Aorta (tissue), 5 donors: ENCODE measurements at places on chromosomes 1 and 21. TPM values are rescaled to one million over a fixed set of nuclear protein-coding genes. Genes with fewer than 3 reads are reported as not detected.

Gene SEC16B
- 2.4 TPM for total RNA-seq

Gene C1orf226
- 4.4 TPM for total RNA-seq

Gene MTARC2
- total RNA-seq: 33.9 TPM

Gene KRTAP19-1
- not detected for total RNA-seq

Gene TINAGL1
- 317 TPM for total RNA-seq

Gene GJC2
- 4.5 TPM for total RNA-seq

DNA sequence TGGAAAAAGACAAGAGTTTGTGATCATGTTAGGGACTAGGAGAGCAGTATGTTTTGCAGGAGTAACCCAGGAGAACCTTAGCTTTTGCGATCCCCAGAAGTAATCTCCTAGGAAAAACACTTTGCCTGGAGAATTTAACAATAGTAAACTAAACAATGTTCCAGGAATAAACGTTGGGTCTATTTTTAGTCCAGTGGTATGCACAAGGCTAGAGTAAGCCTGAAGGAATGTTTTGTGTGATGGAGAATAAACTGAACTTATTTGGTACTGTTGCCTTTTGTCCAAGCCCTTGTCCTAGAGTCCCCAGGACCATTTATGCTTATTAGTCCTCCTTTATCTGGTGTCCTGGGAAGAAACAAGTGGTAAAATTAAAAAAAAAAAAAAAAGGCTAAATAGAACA lies 28.7 kb upstream of the RGS5 start:
- H3K27ac ChIP-seq: peak overlapping the region; percentile 92
- no peak for DNase-seq
- no peaks in the 10 kb centered on the region for H3K27me3 ChIP-seq
- no peaks in the 10 kb centered on the region for H3K36me3 ChIP-seq

GRCh38 chr1:186066411-186066810 lies 308.6 kb downstream of the TPR start:
- no peaks in the 10 kb centered on the region for H3K4me1 ChIP-seq
- no peak overlapping the region for H3K27ac ChIP-seq
- H3K4me3 ChIP-seq: no peak overlapping the region

GRCh38 chr1:238186887-238187574 lies 296.3 kb upstream of the ZP4 start:
- no peaks in the 10 kb centered on the region for H3K36me3 ChIP-seq
- H3K4me3 ChIP-seq: no peak overlapping the region
- H3K27ac ChIP-seq: no peak overlapping the region

DNA sequence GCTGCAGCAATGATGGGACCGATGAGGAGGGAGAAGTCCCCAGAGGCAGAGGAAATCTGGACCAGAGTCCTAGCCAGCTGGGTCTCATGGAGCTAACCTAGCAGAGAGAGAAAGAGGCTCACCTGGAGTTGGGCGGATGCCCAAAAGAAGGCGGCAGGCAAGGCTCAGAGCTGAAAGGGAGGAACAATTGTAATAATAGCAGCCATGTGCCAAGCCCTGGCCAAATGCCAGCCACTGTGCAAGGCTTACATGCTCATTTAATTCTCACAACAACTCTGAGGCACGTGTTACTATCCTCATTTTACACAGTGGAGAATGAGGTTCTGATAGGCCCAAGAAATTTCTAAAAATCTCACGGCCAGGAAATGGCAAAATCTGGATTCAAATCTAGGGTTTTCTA lies 50.0 kb upstream of the ZNF648 start:
- no peak overlapping the region for H3K4me3 ChIP-seq
- DNase-seq: no peak
- no peaks in the 10 kb centered on the region for H3K36me3 ChIP-seq
- no peaks in the 10 kb centered on the region for H3K4me1 ChIP-seq
- no peak overlapping the region for H3K27ac ChIP-seq

DNA sequence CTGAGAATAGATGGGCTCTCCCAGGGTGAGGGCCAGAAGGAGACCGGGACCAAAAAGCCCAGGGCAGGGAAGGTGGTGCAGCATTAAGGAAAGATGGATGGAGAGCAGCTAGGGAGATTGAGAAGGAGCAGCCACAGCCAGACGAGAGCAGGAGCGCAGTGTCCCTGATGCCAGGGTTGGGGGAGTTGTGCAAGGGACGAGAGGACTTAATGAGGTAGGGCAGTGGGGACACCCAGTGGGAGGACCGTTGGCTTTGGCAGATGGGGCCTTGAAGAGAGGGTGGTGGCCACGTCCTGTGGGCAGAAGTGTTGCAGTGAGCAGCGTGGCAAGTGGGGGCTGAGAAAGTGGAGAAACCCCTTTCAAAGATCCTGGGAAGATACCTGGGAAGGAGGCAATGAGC lies 38.0 kb upstream of the KDM4A start:
- DNase-seq: no peak
- no peak overlapping the region for H3K27ac ChIP-seq
- H3K4me1 ChIP-seq: no peaks in the 10 kb centered on the region
- H3K36me3 ChIP-seq: peaks cover 2% of the 10 kb centered on the region

- DNase-seq: no peak
- no peaks in the 10 kb centered on the region for H3K27me3 ChIP-seq
- H3K27ac ChIP-seq: no peak overlapping the region
- no peaks in the 10 kb centered on the region for H3K4me1 ChIP-seq
Measured at GRCh38 chr1:221166559-221167318, 287.5 kb downstream of the HLX start.

DNA sequence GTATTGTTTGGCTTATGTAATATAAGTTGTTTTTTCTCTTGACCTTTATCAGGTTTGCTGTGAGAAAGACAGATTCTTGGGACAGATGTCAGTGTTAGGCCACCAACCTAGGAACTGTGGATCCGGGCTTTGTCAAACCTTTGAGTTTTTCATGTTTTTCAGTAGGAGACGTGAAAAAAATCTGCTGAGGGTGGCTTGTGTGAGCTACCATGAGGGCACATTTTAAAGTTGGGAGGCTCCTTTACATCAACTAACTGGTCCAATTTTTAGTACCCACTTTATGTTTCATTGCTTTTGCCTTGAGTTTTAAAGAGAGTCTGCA lies 801 bp downstream of the RPS6KC1 start:
- H3K27me3 ChIP-seq: no peaks in the 10 kb centered on the region
- no peak overlapping the region for H3K27ac ChIP-seq
- no peak for DNase-seq

- no peaks in the 10 kb centered on the region for H3K27me3 ChIP-seq
- H3K36me3 ChIP-seq: no peaks in the 10 kb centered on the region
- H3K4me3 ChIP-seq: no peak overlapping the region
- H3K27ac ChIP-seq: no peak overlapping the region
- H3K4me1 ChIP-seq: no peaks in the 10 kb centered on the region
- DNase-seq: no peak
Measured at GRCh38 chr1:172140591-172140990, 279.9 kb upstream of the C1orf105 start.

DNA sequence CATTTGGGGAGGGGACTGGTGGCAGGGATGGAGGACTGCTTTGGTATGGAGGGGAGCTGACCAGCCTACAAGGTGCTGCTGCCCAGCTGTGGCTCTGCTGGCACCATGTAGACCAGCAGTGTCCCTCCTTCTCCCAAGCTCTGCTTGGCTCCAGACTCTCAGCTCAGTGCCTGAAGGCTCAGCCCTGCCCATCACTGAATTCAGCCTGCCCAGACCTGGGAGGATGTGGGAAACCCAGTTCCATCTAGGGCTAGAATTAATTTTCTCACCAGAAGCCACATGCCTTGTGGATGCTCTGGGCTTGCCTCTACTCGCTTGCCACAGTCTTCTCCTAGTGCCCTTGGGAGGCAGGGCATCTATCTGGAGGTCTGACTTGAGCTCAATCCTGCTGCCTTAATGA lies 195.0 kb upstream of the EDN2 start:
- H3K36me3 ChIP-seq: no peaks in the 10 kb centered on the region
- no peaks in the 10 kb centered on the region for H3K4me1 ChIP-seq
- no peak overlapping the region for H3K27ac ChIP-seq
- DNase-seq: no peak
- no peaks in the 10 kb centered on the region for H3K27me3 ChIP-seq

- H3K27me3 ChIP-seq: no peaks in the 10 kb centered on the region
- DNase-seq: no peak
- H3K36me3 ChIP-seq: no peaks in the 10 kb centered on the region
Measured at GRCh38 chr21:44549525-44550211, 1.6 kb downstream of the KRTAP10-2 start.

GRCh38 chr1:112954017-112954650 lies 1.9 kb downstream of the SLC16A1 start:
- H3K36me3 ChIP-seq: no peaks in the 10 kb centered on the region
- DNase-seq: no peak
- no peaks in the 10 kb centered on the region for H3K4me1 ChIP-seq
- no peak overlapping the region for H3K27ac ChIP-seq
- no peak overlapping the region for H3K4me3 ChIP-seq

DNA sequence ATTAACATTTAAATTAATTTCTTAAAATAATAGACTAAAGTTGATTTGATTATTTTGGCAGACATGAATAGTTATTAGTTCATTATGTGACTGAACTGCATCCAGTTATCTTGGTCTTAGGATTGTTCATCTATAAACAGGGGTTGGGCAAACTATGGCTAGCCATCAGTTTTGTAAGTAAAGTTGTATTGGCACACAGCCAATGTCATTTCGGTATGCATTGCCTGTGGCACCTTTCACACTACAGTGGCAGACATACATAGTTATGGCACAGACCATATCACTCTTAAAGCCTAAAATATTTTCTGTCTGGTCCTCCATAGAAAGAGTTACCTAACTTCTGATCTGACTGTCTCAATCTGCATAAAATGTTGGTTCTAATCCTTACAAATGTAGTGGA lies 27.2 kb downstream of the ADGRL2 start:
- no peak overlapping the region for H3K27ac ChIP-seq
- no peaks in the 10 kb centered on the region for H3K36me3 ChIP-seq
- no peak for DNase-seq
- no peak overlapping the region for H3K4me3 ChIP-seq
- H3K4me1 ChIP-seq: no peaks in the 10 kb centered on the region

GRCh38 chr1:201562257-201562656 lies 23.3 kb downstream of the NAV1 start:
- H3K27ac ChIP-seq: peak overlapping the region; percentile 75
- no peak overlapping the region for H3K4me3 ChIP-seq
- no peaks in the 10 kb centered on the region for H3K4me1 ChIP-seq

GRCh38 chr1:27253596-27253995 lies 19.2 kb downstream of the WDTC1 start:
- H3K4me1 ChIP-seq: no peaks in the 10 kb centered on the region
- DNase-seq: no peak
- H3K27me3 ChIP-seq: no peaks in the 10 kb centered on the region
- no peak overlapping the region for H3K27ac ChIP-seq
- H3K36me3 ChIP-seq: no peaks in the 10 kb centered on the region

- H3K27ac ChIP-seq: no peak overlapping the region
- no peaks in the 10 kb centered on the region for H3K4me1 ChIP-seq
- H3K4me3 ChIP-seq: no peak overlapping the region
- DNase-seq: no peak
- H3K27me3 ChIP-seq: peaks cover 2% of the 10 kb centered on the region
Measured at GRCh38 chr1:157878059-157878458, 36.5 kb upstream of the CD5L start.

DNA sequence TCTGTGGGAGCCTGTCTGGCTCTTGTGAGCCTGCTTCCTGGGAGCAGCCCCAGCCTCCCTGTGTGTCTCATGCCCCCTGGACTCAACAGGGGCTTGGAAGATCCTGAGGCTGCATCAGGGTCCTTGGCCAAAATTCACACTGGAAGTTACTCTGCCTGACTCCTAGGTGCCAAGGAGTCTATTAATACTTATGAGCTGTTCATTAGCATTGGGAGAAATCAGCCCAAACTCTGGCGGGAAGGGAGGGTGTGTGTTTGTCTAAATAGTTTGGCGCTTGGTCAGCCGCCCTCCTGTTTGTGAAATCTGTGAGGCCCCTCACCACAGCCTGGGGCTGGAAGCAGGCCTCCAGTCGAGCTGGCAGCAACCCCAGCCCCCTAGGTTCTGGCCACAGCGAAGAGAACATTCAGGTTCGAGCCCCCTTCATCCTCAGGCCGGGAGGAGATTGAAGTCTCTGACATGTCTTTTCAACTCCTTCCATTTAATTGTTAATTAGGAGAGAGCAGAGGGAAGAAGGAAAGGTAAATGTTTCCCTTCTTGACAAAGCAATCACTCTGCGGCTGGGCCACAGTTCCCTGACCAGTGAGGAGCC lies 82.1 kb upstream of the F3 start:
- no peaks in the 10 kb centered on the region for H3K4me1 ChIP-seq
- no peaks in the 10 kb centered on the region for H3K36me3 ChIP-seq
- H3K4me3 ChIP-seq: no peak overlapping the region
- no peaks in the 10 kb centered on the region for H3K27me3 ChIP-seq
- no peak overlapping the region for H3K27ac ChIP-seq

GRCh38 chr1:98048244-98048643 lies 127.4 kb upstream of the DPYD start:
- no peak overlapping the region for H3K4me3 ChIP-seq
- H3K36me3 ChIP-seq: no peaks in the 10 kb centered on the region
- H3K4me1 ChIP-seq: no peaks in the 10 kb centered on the region
- H3K27me3 ChIP-seq: peaks cover 2% of the 10 kb centered on the region
- DNase-seq: peak; percentile 94

DNA sequence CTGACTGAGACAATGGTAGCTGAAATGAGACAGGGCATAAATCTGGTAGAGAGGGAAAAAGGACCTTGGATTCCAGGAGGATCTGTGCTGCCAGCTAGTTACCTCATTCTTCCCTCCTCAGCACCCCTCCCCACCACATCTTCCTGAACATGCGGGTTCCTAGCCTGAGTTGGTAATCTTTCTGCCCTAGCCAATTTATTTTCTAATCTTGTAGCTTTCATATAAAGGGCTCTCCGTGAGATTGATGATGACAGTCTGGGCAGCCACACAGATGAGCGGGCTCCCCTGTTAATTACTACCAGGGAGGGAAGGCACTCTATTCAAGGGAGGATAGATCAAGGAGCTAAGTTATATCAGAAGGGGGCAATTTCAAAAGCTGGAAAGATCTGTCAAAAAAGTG lies 20.2 kb downstream of the ARHGEF11 start:
- no peaks in the 10 kb centered on the region for H3K4me1 ChIP-seq
- peaks cover 2% of the 10 kb centered on the region for H3K36me3 ChIP-seq
- H3K4me3 ChIP-seq: no peak overlapping the region

DNA sequence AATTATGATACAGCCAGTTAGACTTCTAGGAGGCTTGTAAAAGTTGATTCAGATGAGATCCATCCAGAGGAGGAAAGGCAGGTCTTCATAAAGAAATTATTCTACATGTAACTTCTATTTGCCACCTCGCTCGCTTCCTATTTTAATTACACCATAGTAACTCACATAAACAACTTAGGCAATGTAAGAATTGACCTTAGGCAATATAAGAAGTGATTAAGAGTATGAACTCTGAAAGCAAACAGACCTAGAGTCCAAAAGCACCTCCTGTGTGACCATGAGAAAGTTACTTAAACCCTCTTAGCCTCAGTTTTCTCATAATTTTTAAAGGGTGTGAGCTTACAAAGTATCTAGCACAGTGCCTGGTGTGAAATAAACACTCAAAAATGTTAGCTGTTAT lies 192.7 kb upstream of the NFIA start:
- H3K27me3 ChIP-seq: no peaks in the 10 kb centered on the region
- H3K27ac ChIP-seq: no peak overlapping the region
- no peak overlapping the region for H3K4me3 ChIP-seq
- DNase-seq: no peak
- H3K36me3 ChIP-seq: no peaks in the 10 kb centered on the region

GRCh38 chr1:70376196-70376595 lies 21.7 kb upstream of the ANKRD13C start:
- H3K36me3 ChIP-seq: no peaks in the 10 kb centered on the region
- DNase-seq: no peak
- H3K4me3 ChIP-seq: no peak overlapping the region
- no peaks in the 10 kb centered on the region for H3K4me1 ChIP-seq
- H3K27ac ChIP-seq: no peak overlapping the region

GRCh38 chr1:162629077-162629627 lies 3.1 kb upstream of the DDR2 start:
- DNase-seq: no peak
- no peaks in the 10 kb centered on the region for H3K36me3 ChIP-seq
- H3K4me3 ChIP-seq: no peak overlapping the region
- no peak overlapping the region for H3K27ac ChIP-seq
